ENCODE measurements at places on chromosomes 7 and 10. TPM values are rescaled to one million over a fixed set of nuclear protein-coding genes. Genes with fewer than 3 reads are reported as not detected.

SDK1 gene
- total RNA-seq = 18.9 TPM

ALOX5 gene
- total RNA-seq = 3.2 TPM

MMD2 gene
- total RNA-seq = 8.5 TPM

CPVL gene
- 14.1 TPM for total RNA-seq

VSTM2A gene
- 200 TPM for total RNA-seq

SPDYE2B gene
- not detected for total RNA-seq

ITIH2 gene
- total RNA-seq = 7.6 TPM

ZNF716 gene
- total RNA-seq = not detected

GIMAP5 gene
- 3.7 TPM for total RNA-seq

FGL2 gene
- total RNA-seq = 2.3 TPM

ITGA8 gene
- total RNA-seq = 6.5 TPM

RSPH10B gene
- 4.2 TPM for total RNA-seq

SAMD9 gene
- 3.2 TPM for total RNA-seq

UTF1 gene
- not detected for total RNA-seq

RAB19 gene
- total RNA-seq = not detected

ASZ1 gene
- total RNA-seq = not detected

CCDC7 gene
- total RNA-seq = 170 TPM

CALD1 gene
- total RNA-seq = 43.6 TPM

GPNMB gene
- total RNA-seq = 7.2 TPM

ZNF107 gene
- total RNA-seq = 15.2 TPM

LRRD1 gene
- total RNA-seq = 0.92 TPM

CHST3 gene
- 12.2 TPM for total RNA-seq

INPP5A gene
- total RNA-seq = 84.0 TPM

EPHB4 gene
- 11.1 TPM for total RNA-seq

OR6B1 gene
- not detected for total RNA-seq

FANK1 gene
- total RNA-seq = 11.3 TPM

CYP26C1 gene
- 0.23 TPM for total RNA-seq

DGKB gene
- total RNA-seq = 45.2 TPM

CALHM1 gene
- 0.23 TPM for total RNA-seq

A1CF gene
- not detected for total RNA-seq

CRHR2 gene
- 1.6 TPM for total RNA-seq

RBP3 gene
- total RNA-seq = not detected

TAC1 gene
- 89.5 TPM for total RNA-seq
